Activated CD8-positive, alpha-beta memory T cell treated with anti-CD3 and anti-CD28 coated beads for 48 hours (primary cell): ENCODE measurements at places on chromosomes 6 and 20.

DNA sequence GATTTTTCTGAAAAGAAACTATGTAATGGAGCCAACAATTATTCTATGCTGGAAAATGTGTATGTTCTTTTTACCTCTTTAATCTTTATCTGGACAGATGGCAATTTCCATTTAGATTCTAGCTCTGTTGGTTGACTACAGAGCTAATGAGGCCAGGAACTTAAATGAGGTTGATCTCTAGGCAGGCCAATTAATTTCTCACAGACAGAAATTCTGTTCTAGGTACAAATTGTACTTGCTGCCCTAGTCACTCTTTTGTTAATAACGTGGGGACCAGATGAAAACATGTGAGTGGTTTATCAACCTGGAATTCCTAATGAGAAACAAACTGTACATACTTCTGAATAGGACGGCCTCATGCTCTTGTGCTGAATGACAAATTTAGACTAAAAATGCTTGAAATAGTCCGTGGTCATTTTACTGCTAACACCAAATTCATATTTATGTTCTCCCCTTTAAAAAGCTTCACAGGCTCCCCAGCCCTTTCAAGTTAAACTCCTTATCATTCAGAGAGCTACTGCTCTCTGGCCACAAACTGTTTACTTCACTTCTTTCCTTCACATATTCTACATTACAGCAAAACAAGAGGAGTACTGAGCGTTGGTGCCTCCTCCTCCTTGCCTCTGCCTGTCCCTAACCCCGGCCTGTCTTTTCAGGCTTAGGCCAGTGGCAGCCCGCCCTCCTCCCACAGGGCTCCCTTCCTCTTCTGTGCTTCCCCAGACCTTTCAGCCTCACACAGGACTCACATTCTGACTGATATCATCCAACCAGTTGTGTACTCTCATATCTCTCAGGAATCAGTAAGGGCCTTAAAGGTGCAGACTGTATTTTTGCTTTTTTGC lies 41.4 kb downstream of the DTNBP1 start:
- DNase-seq: no peak

DNA sequence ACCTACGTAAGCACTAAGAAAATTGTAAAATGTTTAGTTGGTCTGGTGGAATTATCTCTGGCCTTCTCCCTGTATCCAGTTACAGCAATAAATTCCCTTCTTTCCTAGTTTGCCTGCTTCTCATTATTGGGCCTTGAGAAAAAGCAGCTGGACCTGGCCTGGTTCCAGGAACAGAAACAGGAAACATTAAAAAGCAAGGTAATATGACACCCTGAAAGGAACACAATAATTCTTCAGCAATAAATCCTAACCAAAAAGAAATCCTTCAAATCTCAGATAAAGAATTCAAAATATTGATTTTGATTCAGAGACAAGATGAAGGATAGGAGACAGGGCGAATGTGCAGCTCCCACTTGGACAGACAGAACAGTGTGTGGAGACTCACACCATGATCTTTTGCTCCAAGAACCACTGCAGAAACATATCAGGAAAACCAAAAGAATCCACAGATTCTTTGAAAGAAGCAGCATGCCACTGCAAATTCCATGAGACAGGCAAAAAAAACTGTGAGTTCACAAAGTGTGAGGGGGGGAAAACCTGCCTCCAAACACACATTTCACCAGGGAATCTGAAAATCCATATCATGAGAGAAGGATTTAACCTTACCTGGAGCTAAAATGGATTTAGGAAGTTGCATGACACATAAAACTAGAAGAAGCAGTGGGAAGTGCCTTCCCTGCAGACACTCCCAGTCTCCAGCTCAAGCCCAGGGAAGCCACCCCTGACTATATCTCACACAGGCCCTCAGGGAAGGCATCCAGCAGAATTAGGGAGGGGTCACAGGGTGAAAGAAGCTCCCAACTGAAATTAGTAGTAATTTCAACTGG lies 28.9 kb downstream of the TREM1 start:
- no peak for DNase-seq

DNA sequence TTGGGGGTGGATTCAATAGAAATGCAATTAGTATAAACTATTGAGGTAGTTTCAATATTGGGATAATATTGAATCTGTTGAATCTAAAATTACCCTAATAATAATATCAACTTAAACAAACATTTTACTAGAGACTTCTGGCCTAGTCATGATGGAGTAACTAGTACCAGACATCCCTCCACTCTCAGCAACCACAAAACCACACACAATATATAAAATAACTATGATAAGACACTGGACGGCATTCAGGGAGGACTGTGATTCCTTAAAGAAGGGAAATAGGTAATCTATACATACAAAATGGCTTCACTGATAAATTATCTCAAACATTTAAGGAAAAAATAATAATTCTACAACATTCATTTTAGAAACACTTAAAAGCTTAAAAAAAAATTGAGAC lies 38.9 kb upstream of the TMEM14A start:
- DNase-seq: no peak

GRCh38 chr6:13079096-13079723 lies 249.1 kb downstream of the TBC1D7 start:
- no peak for DNase-seq

- DNase-seq: no peak
Measured at GRCh38 chr6:44453146-44453545, 65.6 kb downstream of the CDC5L start.

GRCh38 chr6:1437553-1438406 lies 48.4 kb downstream of the FOXF2 start:
- DNase-seq: no peak

DNA sequence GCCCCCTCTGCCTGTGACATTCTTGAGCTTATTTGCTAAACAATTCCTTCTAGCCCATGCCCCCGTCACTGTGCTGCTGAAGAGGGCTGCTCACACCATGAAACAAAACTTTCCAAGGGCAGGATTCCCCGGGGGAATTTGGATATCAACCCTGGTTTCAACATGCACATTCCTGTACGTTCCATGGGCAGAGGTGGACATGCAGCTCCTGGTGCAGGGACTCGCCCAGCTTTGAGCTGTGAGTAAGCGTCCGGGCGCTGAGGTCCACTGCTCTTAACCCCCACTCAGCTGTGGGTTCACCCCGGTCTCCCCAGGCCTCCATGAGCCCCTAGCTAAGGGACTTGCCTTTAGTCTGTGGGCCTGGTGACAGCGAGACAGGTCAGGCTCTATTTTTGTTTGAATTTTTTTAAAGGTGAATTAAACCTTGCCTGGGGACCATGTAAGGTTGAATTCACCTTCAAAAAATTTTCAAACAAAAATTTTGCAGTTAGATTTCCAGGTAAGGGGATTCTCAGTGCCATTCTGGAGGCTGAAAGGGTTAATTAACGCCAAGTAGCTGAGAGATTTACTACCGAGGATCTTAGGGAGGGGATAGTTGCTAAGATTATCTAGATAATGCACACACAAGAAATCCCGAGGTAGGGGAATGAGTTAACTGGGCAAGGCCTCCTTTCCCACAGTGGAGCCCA lies 70.3 kb upstream of the SLC22A23 start:
- no peak for DNase-seq

- no peak for DNase-seq
Measured at GRCh38 chr6:117955684-117956256, 48.7 kb downstream of the SLC35F1 start.
